ENCODE measurements at places on chromosomes 16 and 17.

- no peak for DNase-seq
Observed at GRCh38 chr17:53823341-53824050, 769 bp downstream of the KIF2B start.

- DNase-seq, result no peak
Observed at GRCh38 chr17:330993-331701, 21.5 kb downstream of the RPH3AL start.

DNA sequence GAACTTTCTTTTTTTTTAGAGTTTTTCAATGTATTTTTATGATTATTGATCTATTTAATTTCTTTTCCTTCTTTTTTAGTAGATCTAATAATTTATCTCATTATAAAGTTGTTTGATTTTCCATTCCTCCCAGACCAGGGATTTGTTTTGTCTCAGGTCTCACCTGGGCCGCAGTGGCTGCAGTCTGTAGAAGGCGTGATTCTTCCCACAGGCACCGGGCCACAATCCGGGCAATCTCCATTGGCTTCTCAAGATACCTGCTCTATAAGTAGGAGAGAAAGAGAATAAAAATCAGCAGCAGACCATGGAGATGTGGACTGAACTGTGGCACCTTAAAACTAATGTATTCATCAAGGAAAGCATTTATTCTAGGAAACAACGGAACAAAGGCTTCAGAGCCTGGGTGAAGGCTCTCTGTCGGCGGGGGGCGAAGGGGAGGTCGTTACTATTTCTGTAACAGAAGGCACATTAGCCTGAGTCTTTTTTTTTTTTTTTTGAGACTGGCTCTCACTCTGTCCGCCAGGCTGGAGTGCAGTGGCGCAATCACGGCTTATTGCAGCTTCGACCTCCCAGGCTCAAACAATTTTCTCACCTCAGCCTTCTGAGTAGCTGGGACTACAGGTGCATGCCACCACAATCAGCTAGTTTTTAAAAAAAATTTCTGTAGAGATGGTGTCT, 42.7 kb downstream of the STAT3 start:
- no peak for DNase-seq

- no peak for DNase-seq
Observed at GRCh38 chr16:51535591-51535990, 384.5 kb upstream of the SALL1 start.

DNA sequence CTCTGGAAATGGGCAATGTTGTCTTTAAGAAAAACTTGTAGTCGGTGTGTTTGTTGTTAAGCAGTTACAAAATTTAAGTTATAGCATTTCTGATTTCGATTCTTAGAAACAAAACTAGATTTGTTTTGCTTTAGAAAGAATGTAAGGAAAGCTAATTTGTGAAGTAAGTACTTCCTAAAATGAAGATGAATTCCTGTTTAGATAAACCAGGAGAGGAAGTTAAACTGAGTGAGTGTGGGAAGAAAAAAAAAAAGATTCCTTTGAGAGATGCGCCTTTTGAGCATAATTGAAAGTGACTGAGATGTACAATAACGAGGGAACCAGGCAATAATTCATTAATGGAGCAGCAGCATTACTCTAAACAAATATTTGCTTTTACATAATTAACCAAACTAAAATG, 52.4 kb upstream of the ALOX12 start:
- DNase-seq, result no peak

- no peak for DNase-seq
Observed at GRCh38 chr16:1870365-1871082, 1.4 kb downstream of the MEIOB start.

- no peak for DNase-seq
Observed at GRCh38 chr17:45794840-45795239, 10.7 kb downstream of the CRHR1 start.

DNA sequence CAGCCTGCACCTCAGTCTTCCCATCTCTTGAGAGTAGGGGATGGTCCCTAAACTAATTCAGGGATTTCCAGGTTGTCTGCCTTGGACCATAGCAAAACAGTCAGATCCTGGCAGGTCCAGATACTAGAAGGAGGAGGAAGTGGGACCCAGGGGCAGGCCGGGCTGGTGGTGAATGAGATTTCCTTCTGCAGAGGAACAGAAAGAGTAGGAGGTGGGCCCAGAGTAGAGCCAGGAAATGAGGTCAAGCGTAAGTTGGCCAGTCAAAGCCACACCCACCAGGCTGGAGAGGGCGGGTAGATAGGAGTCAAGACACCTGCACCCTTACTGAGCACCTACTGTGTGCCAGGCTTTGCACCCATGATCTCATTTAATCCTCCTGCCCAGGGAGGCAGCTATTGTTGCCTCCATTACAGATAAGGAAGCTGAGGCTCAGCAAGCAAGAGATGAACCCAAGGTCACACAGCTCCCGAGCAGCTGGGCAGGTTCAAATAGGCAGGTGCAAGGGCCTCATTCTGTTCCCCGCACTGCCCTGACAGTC, 2.6 kb downstream of the CDH5 start:
- no peak for DNase-seq

GRCh38 chr17:37648555-37648954, 5.3 kb upstream of the DDX52 start:
- DNase-seq, result no peak

DNA sequence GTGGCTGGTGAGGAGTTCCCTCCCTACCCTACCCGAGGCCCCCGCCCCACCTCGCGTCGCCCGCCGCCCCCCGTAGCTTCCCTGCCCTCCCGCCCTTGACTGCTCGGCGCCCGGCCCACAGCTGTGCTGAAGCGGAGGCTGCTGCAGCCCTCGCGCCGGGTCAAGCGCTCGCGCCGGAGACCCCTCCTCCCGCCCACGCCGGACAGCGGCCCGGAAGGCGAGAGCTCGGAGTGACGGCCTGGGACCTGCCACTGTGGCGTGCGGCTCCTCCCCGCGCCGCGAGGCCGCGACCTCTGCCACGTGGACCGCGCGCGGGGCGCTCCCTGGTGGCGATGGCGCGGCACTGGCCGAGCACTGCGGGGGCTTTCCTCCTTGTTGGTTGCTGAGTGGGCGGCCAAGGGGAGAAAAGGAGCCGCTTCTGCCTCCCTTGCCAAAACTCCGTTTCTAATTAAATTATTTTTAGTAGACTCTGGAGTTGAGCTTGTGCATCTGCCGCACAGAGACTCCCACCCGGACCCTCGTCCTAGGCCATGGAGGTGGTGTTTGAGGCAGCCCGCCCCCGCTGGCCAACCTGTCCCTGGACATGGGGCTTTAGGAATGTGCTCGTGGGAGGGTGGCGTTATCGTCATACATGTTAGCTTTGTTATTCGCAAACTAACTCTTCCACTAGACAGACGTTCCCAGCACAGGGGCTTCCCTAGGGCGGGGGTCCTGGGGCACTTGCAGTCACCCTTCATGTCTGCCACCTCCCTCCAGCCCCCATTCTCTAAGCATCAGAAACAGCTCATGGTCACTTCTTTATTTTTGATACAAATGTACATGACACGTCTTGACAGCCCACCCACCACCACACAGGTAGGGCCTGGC, 4.4 kb downstream of the TP53I13 start:
- DNase-seq, result no peak

DNA sequence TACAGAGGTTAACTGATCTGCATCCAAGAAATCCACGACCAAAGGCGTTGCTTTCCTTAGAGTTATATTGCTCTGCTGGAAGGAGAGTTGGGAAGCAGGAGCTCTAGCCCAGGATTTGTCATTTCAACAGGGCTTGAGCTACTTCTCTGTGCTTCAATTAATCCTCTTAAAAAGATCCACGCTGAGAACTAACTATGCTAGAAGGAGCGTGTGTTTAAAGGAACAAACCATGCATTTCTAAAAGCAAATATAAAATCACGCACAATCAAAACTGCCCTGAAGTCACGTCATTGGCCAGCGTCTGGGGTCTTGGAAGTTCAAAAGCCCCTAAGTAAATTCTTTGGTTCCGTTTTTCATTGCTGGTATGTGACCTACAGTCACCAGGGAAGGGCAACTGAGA, 1.1 kb downstream of the ARL6IP1 start:
- DNase-seq, result no peak

DNA sequence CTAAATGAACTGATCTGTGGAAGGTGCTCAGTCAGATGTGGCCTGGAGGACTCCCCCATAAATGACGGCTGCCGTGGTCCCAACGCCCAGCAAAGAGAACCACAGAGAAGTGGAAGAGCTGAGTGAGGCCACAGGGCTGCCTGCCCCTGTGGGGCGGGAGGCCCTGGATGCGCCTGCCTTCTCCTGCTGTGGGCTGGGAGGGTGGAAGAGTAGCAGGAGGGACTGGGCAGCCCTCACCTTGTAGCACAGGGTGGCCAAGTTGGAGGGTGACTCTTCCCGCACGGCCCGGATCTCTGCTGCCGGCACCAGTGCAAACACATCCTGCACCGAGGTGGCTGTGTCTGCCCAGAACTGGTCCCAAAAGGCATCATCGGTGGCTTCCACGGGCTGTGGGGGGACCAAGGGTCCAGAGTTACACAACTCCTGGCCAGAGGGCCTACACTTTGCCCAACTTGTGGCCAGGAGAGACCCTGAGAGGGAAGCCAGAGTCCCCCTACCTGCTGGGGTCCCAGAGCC, 8.3 kb downstream of the HID1 start:
- no peak for DNase-seq

DNA sequence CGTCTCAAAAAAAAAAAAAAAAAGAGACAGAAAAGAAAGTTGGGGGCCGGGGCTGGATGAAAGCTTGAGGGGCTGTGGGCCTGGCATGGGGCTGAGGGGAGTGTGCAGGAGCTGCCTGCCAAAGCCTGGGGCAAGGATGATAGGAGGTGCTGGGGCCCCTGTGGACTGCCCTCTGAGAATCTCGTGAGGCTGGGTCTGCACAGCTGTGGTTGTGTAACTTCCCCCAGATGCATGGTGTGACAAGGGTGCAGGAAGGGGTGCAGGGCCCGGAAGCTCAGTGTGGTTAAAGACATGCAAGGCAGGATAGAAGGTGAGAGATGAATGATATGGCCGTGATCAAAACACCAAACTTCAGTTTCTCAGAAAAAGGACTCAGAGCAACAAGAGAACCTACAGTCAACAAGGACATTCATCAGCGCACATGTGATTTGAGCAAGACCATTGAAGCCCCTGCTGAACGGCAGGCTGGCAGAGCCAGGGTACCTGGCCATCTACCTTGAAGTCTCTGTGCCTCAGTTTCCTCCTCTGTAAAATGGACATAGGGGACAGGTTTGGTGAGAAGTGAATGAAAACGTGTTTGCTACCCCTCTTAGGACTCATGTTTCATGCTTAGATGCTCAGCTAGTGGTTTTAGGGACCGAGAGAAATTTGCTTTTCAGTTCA, 9.6 kb downstream of the IL32 start:
- DNase-seq, result peak; percentile 87

DNA sequence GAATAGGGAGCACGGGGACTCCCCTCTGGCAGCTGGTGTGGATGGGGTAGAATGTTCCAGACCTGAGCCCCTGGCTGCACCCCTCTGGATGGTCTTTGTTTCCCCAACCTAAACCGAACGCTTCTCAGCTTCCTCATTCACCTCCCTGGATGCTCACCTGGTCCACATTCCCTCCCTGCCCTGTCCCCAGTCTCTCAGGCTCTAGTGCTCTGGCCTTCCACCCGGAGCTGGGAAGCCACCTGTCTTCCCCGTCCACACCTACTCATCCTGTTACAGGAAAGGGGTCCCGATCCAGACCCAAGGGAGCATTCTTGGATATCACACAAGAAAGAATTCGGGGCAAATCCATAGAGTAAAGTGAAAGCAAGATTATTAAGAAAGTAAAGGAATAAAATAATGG, 73.5 kb downstream of the CYLD start:
- no peak for DNase-seq

DNA sequence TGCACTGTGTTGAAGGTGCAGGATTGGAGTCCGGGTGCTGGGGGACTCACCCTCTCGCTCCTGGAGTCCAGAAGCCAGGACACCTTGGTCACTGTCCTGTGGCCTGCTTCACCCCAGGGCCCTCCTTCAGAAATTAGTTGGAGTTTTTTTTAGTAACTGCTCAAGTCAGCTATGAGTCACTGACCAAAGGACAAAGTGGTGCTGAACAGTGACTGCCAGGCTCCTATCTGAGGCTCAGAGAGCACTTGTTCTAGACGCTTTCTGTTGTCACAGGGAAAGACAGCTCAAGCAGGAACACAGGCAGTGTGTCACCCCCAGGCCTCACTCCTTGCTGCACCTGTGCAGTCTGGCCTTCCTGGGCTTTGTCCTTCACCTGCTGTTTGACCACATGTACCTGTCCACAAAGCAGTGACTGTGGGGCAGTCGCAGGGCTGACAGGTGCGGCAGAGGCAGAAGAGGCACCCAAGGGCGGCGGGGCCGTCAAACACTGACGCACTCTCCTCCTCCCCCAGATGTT, 4.1 kb upstream of the FAAP100 start:
- DNase-seq, result no peak

GRCh38 chr17:42617956-42618431, 8.5 kb downstream of the TUBG1 start:
- DNase-seq, result no peak

DNA sequence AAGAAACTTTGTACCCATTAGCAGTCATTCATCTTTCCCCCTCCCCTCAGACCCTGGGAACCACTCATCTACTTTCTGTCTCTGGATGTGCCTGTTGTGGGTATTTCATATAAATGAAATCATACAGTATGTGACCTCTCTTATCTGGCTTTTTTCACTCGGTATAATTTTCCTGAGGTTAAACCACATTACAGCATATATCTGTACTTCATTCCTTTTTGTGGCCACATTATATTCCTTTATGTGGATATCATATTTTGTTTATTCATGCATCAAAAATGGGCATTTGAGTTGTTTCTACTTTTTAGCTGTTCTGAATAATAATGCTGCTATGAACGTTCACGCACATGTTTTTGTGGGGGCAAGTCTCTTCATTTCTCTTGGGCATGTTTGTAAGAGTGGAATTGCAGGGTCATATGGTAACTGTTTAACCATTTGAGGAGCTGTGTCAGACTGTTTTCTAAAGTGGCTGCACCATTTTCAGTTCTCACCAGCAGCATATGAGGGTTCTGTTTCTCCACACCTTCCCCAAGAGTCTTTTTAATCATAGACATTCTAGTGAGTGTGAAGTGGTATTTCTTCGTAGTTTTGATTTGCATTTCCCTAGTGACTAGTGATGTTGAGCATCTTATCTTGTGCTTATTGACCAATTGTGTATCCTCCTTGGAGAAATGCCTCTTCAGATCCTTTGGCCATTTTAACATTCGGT, 3.8 kb downstream of the SNX29 start:
- no peak for DNase-seq

GRCh38 chr17:82237083-82237745, 8.4 kb downstream of the SLC16A3 start:
- no peak for DNase-seq

GRCh38 chr17:66025551-66025950, 166.4 kb downstream of the CEP112 start:
- DNase-seq, result no peak

GRCh38 chr16:71339236-71340171, 19.0 kb upstream of the CALB2 start:
- no peak for DNase-seq
